Stimulated activated CD4-positive, alpha-beta T cell treated with anti-CD3 and anti-CD28 coated beads, Interleukin-1b, Interleukin-23, amount 100 ng/mL, for 4 hours (primary cell): ENCODE measurements at places on chromosomes 6 and 20.

- DNase-seq: no peak
Observed at GRCh38 chr20:20712004-20712473, 405 bp downstream of the RALGAPA2 start.

DNA sequence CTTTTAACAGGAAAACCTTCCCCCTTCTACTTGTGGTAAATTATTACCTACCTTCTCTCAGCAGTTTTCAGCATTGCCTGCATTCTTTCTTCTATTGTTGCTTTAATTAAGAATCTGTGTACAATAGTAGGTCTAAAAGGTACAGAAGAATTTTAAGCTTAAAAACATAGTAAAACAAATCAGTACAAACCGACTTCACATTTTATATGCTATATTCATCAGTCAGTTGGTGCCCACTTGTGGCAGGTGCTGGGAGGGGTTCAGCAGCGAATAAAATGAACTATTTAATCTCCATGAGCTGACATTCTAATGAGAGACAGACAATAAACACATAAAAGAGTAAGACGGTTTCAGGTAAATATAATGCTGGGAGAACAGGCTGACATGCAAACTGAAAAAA, 73.4 kb upstream of the FBXO30 start:
- no peak for DNase-seq

GRCh38 chr6:140909625-140910024, 1223.1 kb upstream of the GJE1 start:
- DNase-seq: no peak

- no peak for DNase-seq
Observed at GRCh38 chr6:129645830-129646579, 64.0 kb downstream of the ARHGAP18 start.

DNA sequence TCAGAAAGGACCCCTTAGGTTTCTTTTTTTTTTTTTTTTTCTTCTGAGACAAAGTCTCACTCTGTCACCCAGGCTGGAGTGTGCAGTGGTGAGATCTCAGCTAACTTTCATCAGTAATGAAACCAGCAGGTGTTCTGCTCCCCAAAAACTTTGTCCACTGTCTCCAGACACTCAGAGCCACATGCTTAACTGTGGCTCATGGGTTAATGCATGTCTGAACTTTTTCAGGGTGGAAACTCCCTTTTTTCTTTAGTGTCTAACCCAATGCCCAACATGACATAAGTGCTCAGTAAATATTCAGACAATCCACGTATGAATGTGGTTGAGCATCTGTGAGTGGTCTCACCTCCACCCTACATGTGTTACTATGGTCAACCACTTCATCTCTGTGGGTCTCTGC, 45.4 kb downstream of the MYB start:
- DNase-seq: no peak

DNA sequence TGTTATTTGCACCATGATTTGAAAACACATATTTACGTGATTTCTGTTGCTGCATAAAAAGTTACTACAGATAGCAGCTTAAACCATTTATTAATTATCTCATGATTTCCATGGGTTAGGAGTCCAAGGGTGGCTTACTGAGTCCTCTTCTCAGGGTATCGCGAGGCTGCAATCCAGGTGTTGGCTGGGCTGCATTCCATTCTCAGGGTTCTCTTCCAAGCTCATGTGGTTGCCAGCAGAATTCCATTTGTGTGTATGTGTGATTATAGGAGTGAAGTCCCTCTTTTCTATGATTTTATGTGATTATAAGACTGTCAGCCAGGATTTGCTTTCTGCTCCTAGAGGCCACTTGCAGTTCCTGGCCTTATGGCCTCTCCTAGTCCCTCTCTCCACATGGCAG, 135.1 kb downstream of the FAM83B start:
- no peak for DNase-seq
